Posterior cingulate gyrus (tissue), 11 donors: ENCODE measurements at places on chromosomes 6 and 20.
A peak's percentile ranks its signal among the peaks of the same experiment; 100 is the strongest.

DNA sequence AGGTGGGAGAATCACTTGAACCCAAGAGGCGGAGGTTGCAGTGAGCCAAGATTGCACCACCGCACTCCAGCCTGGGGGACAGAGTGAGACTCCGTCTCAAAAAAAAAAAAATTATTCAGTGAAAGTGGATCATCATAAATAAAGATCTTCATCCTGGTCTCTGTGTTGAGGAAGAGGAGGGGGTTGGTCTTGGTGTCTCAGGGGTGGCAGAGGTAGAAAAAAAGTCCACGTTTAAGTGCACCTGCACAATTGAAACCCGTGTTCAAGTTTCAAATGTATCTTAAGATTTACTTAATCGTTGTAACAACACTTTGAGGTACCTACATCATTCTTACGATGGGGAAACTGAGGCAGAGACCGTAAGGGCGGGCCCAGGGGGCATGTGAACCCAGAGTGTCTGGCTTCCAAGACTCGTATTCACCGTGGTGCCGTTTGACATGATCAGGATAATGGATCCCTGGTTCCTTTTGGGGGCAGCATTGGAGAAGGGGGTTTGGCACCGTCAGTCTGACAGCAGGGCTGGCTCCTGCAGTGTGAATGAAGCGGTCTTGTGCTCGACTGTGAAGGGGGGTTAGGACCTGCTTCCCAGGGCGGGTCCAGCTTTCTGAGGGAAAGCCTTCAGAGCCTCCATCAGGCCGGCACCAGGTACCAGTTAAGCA, 32.9 kb upstream of the ID1 start:
- no peak for DNase-seq

- DNase-seq = no peak
Observed at GRCh38 chr6:166167258-166167731, 356 bp downstream of the TBXT start.

DNA sequence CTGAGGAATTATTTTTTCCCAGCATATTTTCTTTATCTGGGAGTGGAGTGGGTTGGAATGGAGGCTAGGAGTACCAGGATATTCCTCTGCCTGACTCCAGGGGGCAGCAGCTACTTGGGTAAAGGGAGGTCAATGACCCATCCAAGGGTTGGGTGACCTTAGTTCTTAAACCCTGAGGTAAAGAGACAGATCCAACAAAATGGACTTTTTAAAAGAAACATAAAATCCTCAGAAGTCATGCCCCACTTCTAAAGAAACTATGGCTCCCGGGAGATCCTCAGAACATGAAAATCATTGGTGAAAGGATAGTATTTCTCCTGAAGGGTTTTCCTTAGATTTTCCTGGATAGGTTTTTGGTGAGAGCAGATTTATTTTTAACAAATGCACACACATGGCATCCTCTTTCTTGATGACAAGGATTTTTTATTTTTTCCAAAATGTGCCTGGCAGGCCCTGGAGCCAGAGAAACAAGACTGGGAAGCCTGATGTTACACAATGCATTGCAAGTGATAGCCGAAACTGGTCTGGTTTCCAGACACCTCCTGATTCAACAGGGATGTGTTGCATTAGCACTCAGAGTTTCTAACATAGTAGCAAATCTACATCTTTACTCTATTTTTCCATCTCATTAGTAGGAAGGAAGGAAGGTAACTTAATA, 240.9 kb upstream of the BTBD3 start:
- peak; percentile 66 for DNase-seq

- no peak for DNase-seq
Observed at GRCh38 chr6:376827-377640, 14.5 kb upstream of the IRF4 start.

- no peak for DNase-seq
Observed at GRCh38 chr20:25187635-25188034, 7.9 kb upstream of the ENTPD6 start.

DNA sequence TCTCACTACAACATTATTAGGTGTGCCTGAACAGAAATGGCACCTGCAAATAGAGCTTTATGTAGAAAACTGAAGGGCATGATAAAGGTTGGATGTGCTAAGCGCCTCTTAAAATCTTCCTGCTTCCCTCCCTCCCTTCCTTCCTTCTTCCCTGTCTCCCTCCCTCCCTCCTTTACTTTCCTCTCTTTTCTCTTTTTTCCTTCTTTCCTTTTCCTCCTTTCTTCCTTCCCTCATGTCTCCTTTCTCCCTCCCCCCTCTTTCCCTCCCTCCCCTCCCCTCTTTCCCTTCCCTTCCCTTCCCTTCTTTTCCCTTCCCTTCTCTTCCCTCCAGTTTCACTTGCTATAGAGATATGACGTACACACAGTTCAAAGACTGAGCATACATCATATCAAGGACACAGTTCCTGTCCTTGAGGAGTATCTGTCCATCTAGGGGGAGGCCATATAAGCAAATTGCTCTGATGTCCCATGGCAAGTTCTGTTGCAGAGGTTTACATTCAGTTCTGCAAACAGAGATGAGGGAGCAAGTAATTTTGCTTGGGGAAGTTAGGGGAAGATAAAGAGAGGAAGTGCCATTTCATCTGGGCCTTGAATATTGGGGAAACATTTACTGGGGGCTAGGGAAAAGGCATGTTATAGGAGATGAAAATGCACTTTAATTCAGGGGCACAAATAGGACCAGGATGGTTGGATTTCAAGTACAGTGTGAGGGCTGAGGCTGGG, 79.0 kb upstream of the EEF1E1 start:
- no peak for DNase-seq

DNA sequence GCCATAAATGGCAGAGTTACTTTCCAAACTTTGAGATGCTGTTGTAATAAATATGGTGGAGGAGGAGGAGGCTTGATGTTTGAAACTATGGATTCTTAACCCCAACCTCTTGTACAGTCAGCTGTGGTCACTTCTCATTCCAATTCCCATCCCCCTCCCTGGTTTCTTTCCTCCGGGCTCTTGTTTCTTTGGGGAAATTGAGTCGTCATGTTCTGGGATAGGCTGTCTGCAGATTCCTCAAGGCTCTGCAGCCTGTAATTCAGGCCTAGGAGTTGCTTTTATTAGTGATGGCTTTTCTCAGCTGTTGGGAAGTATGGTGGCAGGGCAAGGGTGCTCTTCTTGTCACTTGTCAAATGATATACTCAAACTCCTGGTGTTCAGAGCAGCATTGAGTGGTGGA, 2.6 kb downstream of the PTK7 start:
- no peak for DNase-seq

- no peak for DNase-seq
Observed at GRCh38 chr6:89597988-89598387, 40.6 kb downstream of the LYRM2 start.

DNA sequence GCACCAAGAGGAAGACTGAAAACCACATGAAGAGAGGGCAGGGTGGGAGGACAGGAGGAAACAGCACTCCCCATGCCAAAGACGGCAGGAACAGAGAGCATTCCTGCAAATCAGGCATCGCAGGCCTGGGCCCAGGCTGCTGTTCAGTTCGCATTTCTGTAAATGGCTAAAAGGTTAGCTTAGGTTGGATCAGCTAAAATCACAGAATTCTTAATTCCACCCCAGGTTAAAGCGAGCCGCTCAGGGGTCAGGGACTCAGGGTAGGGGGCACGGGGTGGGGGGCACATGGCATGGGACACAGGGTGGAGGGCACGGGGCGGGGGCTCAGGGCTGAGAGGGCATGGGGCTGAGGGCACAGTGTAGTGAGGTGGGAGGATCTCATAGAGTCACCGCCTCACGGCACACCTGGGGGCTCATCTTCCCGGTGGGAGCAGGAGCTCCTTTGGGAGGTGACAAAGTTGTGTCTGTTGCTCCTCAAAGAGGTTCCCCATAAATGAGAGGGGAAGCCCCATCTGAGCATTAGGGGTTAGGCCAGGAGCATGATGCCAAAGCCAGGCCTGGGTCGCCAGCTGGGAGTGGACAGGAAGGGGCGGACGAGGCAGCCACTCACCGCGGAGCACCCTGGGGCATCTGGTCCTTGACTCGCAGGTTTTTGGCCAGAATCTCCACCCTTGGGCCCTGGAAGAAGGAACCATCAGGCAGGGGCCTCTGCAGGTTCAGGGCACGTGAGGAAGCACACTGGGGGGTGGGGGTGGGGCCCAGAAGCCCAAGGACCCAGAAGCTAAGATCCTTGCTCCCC, 200.7 kb downstream of the PREX1 start:
- no peak for DNase-seq

GRCh38 chr6:37624606-37625574, 72.8 kb downstream of the MDGA1 start:
- peak; percentile 47 for DNase-seq

- no peak for DNase-seq
Observed at GRCh38 chr6:111771094-111771432, 102.2 kb downstream of the FYN start.

DNA sequence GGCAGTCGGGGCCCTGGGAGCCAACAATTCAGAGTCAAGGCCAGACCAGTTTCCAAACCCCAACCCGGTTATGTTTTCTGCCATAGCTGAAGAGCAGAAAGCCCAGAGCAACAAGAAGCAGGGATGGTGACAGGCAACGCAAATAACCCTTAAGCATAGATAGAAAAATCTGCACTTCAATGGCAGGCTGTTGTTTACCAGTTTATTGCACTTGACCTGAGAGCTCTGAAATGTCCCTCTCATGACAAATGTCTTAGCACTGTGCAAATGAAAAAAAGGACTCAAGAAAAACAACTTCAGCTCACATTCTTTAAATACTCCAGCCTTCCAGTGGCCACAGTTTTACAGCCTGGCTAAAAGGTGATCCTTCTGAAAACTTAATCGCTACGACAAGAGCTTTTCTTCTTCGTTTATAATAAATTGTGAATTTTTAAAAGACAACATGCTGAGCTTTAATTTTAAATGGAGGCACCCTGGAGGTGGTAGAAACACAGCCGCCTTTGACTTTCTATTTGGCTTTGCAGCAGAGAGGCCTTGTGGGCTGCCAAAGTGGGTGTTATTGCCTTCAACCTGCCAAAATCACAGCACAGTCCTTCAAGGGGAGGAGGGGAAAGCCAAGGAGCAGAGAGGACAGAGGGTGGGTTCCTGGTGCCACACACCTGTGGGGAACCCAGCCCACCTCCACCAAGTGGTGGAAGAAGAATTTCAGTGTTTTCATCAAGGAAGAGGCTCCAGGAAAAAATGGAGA, 289.5 kb upstream of the CDYL start:
- DNase-seq = no peak

DNA sequence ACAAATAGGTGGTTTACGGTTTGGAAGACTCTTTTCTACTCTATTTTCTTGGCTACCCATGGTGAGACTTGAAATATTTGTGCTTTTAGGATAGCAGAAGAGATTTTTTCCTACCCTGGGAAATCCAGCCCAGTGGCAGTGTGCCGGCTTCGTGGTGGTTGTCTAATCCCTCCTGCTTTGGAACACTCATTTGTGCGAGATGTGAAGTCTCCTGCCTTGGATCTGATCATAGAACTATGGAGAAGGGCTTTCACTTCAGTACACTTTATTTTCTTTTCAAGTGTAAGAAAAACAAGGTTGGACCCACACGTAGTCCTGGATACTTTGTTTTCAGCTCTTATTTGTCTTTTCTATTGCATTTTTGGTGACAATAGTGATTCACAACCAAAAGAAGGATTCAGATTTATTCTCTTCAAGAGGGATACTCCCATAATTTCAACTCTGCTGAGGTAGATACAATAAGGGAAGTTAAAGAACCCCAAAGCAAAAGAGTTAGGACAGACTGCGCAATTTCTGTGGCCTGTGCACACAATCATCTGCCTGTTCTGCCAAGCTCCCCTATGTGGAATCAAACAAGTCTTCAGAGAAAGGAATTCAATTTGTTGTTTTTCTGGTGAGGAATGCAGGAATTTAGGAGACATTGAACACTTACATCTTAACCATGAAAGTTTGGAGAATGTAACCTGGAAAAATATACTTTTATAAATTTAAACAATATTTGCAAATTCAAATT, 413.2 kb downstream of the GJA1 start:
- peak; percentile 28 for DNase-seq

DNA sequence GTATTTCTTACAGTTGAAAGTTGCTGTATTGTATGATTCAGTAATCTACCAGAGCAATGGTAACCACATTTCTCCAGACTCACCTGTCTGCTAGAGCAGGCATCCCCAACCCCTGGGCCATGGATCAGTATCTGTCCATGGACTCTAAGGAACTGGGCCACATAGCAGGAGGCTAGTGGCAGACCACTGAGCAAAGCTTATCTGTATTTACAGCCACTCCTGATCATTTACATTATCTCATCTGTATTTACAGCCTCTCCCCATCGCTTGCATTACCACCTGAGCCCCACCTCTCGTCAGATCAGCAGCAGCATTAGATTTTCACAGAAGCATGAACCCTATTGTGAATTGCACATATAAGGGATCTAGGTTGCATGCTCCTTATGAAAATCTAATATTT, 60.3 kb upstream of the MANEA start:
- DNase-seq = no peak

GRCh38 chr6:156760377-156760776, 16.8 kb upstream of the ARID1B start:
- DNase-seq = no peak

DNA sequence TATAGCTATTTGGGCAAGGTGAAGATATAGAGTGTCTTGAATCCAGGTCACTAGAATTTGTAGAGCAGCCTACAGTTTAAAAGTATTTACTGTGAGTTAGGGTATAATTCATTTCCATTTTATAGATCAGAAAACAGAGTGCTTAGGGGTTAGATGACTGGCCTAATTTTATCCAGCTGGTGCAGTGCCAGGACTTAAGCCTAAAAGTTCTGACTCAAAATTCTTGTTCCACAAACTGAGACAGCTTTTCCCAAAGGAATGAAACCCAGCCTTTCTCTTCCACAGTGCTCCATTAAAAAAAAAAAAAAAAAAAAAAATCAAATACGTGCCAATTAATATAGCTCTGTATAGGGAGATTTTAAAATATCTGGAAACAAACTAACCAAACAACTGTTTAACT, 441.0 kb upstream of the MARCKS start:
- no peak for DNase-seq

DNA sequence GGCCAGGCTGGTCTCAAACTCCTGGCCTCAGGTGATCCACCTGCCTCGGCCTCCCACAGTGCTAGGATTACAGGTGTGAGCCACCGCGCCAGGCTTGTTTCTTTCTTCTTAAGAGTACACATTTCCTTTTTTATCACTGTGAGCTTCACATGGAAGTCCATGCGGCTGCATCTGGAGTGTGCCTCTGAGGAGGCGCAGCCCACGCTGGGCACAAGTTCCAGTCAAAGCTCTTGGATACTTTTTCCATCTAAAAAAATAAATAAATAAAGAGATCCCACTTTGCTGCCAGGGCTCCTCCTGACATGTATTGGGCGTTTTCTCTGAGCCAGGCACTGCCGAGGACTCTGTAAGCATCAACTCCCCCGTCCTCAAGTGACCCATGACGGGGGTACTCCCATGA, 123.0 kb downstream of the PREX1 start:
- DNase-seq = no peak

GRCh38 chr20:16601047-16601446, 27.8 kb upstream of the KIF16B start:
- peak; percentile 54 for DNase-seq

GRCh38 chr6:12645941-12646340, 70.6 kb upstream of the PHACTR1 start:
- no peak for DNase-seq

GRCh38 chr20:49798718-49799117, 13.9 kb upstream of the SLC9A8 start:
- DNase-seq = no peak
